Activated T-cell treated with anti-CD3 and anti-CD28 coated beads for 4 hours (primary cell): ENCODE measurements at places on chromosomes 5 and 9.

- DNase-seq = no peak
Observed at GRCh38 chr5:122181863-122182262, 52.5 kb downstream of the ZNF474 start.

GRCh38 chr5:150765799-150766169 lies 7.0 kb upstream of the DCTN4 start:
- no peak for DNase-seq

DNA sequence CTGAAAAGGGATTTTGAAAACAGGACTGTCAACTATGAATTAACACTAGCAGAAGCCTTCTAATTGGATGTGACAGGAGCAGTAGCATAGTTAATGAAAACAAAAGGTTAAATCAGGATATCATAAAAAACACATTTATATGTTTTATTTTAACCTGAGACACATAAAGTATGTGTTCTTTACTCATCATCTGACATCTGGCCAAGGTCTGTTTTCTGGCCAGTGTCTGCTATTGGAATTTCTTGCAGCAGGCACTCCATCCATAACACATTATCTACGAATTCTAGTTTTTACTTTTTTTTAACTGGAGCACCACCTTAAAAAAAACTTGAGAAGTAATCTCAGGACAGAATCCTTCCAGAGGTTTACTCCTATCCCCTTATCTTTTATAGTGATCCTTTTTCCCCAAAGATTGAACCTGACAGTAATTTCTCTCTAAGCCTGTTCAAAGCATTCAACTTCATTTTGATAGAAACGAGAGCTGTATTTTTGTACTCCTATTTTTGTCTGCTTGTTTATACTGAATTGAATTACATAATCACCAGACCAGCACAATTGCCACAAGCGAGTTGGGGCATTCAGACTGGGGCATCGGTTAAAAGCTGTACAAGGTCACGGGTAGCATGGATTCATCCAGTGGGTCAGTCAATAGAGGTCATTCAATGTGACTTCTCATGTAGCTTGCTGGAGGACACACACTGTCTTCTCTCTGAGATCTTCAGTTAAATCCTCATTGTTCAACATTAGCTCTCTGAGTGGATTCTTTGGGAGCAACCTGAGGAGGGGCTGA lies 205.6 kb upstream of the CLINT1 start:
- no peak for DNase-seq

- DNase-seq = no peak
Observed at GRCh38 chr5:111741278-111741677, 15.7 kb downstream of the NREP start.

- no peak for DNase-seq
Observed at GRCh38 chr5:32852535-32852934, 141.4 kb downstream of the NPR3 start.

DNA sequence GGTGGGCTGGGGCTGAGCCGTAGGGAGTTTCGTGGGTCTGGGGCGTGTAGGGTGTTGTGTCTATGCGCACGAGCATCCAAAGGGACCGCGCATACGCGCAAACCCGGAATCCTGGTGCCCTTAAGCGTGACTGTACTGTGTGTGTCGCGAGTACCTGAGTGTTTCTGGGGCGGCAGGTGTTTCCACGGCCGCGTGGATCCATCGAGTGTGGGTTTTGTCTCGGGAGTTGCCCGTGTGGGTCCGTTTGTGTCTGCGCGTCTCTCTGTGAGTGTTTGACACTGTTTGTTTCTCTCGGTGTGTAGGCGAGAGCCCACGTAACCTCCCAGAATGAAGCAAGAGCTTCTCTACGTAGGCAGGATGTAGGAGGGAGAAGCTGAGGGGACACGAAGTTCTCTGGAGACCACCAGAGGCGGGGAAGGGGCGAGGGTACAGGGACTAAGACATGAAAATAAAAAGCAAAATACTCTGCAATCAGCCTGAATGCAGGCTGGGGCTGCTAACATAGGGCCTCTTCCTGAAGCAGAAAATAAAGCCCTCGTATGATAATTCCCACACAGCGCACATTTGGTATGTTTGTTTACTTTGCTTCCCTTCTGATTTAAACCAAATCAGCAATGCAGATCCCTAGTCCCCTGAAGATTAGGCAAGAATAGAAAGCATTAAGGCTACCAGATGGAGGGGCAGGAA lies 588 bp upstream of the BRINP1 start:
- DNase-seq = no peak

DNA sequence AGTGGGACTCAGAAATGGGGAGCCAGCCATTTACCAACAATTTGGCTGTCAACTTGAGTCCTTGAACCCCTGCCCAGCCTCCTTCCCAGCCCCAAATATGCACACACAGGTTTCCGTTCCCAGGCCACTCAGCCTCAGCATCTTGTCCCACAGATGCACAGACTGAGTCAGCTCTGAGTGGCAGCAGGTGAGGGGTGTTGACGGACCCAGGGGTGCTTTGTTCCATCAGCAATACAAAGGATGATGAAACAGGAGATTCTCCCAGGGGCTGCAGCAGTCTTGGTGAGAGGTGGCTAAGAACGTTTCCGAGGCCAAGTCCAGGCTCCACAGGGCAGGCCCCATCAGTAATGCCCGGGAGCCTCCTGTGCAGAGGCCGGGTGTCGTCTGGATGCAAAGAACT lies 4.9 kb upstream of the OLFM1 start:
- no peak for DNase-seq

GRCh38 chr5:43270645-43271044 lies 42.6 kb downstream of the HMGCS1 start:
- DNase-seq = no peak

DNA sequence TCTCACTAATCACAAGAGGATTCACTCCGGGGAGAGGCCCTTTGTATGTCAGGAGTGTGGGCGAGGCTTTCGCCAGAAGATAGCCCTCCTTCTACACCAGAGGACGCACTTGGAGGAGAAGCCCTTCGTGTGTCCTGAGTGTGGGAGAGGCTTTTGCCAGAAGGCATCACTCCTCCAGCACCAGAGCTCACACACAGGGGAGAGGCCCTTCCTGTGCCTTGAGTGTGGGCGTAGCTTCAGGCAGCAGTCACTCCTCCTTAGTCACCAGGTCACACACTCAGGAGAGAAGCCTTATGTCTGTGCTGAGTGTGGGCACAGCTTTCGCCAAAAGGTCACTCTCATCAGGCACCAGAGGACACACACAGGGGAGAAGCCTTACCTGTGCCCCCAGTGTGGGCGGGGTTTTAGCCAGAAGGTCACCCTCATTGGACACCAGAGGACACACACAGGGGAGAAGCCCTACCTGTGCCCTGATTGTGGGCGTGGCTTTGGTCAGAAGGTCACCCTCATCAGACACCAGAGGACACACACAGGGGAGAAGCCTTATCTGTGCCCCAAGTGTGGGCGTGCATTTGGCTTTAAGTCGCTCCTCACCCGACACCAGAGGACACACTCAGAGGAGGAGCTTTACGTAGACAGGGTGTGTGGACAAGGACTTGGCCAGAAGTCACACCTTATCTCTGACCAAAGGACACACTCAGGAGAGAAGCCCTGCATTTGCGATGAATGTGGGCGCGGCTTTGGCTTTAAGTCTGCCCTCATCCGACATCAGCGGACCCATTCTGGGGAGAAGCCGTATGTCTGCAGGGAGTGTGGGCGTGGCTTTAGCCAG lies 27.8 kb downstream of the NUTM2F start:
- no peak for DNase-seq

- DNase-seq = no peak
Observed at GRCh38 chr5:30041831-30042385, 1151.6 kb upstream of the CDH6 start.

GRCh38 chr5:100771181-100771580 lies 131.9 kb downstream of the ST8SIA4 start:
- DNase-seq = no peak

DNA sequence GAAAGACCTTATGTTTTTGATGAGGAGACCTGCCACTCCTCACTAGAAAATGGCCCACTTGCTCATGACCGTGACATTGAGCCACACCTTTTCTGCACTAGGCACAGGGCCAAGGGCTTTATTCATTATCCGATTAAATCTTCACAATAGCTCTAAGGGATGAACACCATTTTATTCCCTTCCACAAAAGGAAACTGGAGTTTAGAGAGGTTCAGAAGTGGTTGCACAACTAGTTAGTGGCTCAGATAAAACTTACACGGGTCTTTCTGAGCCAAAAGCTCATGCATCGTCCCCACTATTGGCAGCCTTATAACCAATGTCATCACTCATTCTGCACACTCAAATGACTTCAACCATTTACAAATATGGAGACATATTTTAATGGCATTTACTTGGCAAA lies 39.4 kb downstream of the SUSD1 start:
- no peak for DNase-seq

DNA sequence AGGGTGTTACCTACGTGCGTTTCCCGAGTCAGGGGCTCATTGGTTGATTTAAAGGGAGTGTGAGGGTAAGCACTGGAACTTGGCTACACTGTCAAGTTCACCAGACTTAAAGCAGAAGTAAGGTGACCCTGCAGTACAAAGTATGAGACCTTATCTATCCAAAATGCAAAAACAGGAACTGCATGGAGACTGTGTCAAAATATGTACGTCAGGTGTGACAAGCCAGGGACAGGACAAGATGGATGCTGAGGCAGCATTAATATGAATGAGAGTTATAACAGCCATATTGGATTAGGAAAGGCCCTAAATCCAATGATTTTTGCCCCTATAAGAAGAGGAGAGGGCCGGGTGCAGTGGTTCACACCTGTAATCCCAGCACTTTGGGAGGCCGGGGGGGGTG lies 15.4 kb upstream of the SUSD3 start:
- DNase-seq = no peak

DNA sequence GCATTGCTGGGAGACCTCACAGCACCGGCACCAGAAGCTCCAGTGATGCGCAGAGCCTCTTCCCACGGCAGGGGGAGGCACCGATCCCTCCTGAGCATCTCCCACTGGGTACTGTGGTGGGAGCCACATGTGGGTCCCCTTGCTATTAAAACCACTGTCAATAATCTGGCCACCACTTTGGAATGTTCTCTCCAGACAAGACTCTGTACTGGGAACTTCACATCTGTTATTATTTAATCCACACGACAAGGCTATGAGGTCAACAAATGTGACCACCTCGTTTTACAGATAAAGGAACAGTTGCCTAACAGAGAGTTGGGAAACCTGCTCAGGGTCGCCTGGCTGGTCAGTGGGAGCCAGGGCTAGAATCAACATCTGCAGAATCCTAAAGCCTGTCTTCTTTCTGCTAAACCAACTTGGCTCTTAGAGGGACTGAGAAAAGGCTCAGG lies 72.7 kb downstream of the EPB41L4B start:
- no peak for DNase-seq

- no peak for DNase-seq
Observed at GRCh38 chr5:61289241-61289640, 42.8 kb upstream of the ZSWIM6 start.

- no peak for DNase-seq
Observed at GRCh38 chr5:150113047-150113744, 26.8 kb upstream of the CSF1R start.

DNA sequence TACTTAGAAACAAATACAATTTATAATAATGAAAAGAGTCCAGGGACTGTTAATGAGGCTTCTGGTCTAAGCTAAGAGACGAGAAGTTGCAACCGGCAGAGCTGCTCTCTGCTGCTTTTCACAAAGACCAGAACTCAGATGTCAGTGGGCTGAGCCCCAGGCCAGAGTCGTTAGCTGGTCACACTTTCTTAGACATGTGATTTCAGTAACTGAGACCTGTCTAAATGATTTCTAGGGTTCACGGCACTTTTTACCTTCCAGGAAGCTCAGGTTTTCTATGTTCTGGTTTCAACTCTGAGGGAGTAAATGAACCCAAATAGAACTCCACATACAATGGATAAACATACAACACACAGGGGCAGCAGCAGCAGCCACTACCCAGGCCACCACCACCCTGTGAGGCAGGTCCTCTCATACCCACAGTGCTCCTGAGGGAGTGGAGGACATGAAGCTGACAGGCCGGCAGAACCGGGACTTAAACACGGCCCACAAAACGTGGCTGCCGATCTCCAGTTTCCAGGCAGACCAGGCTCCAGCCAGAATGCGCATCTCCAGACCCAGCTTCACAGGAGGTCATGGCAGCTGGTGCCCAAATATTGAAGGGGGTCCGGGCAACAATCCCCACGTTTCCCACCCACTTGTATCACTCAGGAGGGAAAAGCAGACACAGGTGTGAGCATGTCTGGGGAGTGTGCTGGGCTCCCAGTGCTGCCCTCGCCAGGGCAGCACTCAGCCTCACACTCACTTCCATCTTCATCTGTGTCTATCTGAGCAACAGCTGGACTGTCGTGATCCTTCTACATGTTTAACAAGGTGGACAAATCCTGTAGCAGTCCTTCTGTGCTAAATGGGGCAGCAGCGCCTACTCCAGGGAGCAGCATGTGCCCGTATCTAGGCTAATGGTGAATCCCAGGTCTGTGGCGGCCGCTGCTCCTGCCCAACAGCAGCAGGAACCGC lies 38.8 kb downstream of the IARS1 start:
- no peak for DNase-seq

- DNase-seq = no peak
Observed at GRCh38 chr5:173530547-173530946, 85.9 kb downstream of the BOD1 start.
